ENCODE measurements at places on chromosomes 6 and 20.

DNA sequence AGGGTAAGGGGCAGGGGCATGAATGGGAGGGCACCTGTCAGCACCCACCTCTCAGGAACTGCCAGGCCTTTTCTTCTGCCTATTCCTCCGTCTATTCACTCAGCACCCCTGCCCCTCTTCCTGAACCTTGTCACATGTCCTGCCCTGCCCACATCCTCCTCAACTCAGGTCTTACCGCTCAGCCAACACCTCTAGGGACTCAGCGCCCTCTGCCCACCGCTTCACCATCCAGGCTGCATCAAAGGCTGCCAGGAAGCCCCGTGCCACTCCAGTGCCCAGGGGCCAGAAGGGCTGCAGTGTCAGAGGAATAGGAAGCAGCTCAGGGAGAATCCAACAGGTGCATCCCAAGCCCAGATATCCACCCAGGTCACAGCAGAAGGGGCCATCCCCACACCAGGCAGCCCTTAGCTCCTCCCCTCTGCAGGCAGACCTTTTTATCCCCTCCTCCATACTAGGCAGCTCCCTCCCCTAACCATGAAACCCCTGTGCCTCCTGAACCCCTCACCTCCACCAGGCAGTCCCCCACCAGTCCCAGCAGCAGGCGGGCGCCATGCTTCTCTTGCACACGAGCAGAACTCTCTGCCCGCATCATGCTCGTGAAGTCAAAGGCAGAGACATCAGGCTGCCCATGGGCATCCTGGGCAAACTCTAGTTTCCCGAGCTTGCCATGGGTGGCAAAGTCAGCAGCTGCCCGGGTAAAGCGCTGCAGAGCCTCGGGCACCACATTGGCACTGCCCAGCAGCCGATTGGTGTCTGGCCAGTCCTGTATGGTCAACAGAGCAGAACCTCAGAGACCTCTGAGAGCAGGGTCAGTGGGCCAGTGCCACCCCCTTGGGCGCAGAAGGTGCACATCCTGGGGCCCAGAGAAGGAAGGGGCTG is 5.5 kb downstream of the MICAL1 start:
- no peak for DNase-seq

DNA sequence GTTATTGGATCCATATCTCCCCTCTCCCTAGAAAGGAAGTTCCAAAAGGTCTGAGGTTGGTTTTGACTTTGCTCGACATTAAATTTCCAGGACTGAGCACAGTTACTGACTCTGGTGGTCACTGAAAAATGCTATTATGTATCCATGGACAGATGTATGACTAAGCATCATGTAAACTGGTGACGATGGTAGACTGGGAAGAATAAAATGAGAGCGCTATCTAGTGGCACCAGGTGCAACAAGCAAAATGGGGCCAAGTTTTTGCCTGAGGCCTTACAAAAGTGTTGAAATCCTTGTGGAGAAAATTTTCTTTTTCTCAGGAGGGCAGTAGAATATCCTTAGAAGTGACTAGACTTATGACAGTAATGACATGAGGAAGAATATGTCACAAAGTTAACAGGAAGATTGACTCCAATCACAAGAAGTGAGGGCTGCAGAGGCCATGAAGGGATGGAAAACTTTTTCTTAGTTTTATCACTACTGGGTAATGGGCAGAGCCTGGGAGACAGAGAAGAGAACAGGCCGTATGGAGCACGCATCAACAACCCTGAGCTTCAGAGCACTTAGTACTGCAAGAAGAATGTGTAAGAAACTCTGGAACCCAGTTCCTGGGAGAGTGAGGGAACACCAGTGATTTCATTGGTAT is 88.9 kb upstream of the ELOVL5 start:
- DNase-seq = peak; percentile 63

GRCh38 chr6:7262746-7263518 is 50.1 kb downstream of the SSR1 start:
- DNase-seq = no peak

DNA sequence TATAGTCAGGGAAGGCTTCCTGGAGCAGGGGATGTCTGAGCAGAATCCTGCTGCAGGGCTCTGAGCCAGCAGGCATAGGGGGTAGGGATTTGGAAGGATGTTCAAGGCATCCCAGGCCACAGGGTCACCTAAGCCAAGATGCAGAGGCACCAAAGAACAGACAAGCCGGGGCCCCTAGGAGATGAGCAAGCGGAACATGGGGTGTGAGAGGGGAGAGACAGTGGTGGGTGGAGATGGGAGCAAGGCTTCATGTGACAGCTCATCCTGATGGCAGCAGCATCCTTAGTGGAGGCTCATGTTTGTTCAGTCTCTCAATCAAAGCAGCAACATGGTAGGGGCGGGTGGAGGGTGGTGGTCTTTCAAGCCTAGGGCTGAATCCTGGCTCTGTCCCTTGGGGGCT is 29.8 kb upstream of the TCP11 start:
- no peak for DNase-seq

DNA sequence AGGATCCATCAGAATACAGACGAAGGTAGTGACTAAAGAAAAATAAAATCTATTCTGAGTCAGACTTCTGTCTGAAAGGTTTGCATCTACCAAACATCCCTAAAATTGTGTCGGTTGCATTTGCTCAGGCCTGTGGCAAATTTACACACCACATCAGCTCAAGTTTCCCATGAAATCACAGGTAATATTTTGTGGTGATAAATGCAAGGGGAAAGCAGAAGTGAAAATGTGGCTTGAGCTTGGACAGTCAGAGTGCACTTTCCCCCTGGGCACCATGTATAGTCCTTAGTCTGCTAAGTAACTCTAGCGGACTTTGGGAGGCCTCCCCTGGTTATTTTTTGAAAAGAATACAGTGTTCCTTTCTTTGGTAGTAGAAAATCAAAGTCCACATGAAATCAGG is 159.1 kb downstream of the PKHD1 start:
- DNase-seq = no peak

- DNase-seq = no peak
Measured at GRCh38 chr20:57499676-57500075, 25.3 kb downstream of the CTCFL start.

DNA sequence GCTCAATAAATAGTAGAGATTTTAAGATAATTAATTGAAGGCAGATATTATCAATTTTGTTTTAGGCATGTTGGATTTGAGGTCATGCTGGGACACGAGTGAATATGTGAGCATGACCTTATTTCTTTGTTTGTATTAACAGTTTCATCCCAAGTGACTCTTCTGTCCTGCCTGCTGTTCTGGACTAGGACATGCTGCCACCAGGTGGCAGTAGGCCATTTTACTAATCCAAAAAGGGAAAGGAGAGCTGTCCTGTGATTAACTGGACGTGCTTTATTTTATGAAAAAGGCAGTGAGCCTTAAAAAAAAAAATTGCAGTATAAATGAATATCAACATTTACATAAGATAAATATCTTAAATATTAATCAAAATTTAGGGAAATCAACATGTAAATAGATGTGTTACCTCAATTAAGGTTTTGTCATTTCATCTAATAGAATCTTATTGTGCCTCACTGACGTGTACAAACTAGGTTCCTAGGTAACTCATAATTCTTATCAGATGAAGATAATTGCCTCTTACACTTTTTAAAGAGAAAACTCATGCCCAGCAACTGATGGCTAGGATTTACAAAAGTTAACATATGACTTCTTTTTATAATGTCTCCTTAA is 49.8 kb downstream of the FRK start:
- peak; percentile 29 for DNase-seq

DNA sequence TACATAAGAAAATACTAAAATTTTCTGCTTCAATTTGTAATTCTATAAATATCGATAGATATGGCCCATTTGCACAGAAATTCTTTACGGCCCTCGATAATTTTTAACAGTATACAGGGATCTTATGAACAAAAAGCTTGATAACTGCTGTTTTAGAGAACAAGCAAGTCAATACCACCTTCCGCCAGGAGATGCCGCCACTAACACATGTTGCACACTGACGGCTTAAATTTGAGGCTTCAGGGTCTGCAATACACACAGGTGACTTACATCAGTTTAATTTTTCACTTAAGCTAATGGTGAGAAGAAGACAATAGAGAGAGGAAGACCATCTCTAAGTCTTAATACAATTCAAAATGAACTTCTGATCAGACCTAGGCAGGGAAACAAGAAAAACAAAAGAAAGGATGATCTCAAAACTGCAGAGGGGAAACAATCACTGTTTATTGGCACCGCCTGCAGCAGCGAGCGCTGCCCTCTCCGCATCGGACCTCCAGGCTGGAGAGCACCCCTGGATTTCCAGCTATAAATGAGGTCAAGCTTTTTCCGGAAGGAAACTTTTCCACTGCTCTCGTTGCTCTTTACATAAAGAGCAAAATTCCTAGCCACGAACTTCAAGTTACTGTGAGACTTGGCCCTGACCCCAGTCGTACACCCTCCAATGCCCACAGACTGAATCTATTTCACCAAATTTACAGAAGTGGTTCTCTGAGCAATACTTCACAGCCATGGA is 53.9 kb downstream of the OTOR start:
- peak; percentile 29 for DNase-seq

- DNase-seq = no peak
Measured at GRCh38 chr20:38178065-38178491, 13.0 kb upstream of the TGM2 start.

DNA sequence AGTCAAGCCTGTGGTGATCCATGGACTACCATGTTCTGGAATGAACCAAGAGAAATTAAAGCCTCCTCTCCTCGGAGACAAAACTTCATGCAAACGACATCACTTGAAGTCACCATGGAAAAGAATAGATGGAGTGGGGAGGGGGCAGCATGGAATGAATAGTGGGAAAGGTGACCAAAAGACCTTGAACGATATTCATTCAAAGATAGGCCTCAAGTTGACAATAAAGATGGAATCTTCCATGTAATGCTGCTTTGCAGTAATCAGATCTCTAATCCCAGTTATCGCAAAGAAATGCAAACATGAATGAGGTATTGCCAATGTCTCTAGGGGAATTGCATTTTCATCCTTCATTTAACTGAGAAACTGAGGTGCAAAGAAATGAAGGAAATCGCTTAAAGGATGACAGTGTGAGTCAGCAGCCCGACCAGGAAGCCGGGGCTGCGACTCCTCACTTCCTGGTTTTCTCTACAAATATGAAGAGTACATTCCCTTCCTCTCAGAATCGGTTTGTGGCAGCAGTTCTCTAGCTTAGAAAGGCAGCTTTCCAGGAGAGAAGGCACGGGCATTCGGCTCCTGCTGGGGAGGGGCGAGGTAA is 65.6 kb upstream of the RREB1 start:
- no peak for DNase-seq

DNA sequence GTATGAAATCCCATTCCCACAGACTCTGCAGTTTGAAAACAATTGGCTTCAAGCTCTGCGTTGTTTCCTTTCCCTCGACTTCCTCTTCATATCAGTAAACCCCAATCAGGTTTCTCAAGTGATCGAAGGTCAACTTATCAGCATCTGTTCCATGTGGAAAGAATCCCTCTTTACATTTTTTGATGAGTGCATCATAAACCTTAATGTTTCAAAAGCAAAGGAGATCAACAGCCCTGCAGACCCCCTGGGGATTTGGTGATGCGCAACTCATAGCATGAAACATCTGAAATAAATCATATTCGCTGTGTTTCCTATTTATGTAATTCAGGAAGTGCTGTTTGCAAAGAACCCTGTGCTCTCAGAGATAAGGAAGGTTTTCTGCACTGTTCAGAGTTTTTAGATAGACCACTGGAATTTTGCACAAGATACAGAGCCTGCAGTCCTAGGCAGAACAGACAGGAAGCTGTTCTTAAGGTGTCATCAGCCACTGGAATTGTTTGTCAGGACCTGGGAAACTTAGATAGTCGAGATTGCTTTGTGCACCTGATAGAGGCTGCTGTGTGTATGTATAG is 216.0 kb downstream of the HIVEP2 start:
- no peak for DNase-seq

DNA sequence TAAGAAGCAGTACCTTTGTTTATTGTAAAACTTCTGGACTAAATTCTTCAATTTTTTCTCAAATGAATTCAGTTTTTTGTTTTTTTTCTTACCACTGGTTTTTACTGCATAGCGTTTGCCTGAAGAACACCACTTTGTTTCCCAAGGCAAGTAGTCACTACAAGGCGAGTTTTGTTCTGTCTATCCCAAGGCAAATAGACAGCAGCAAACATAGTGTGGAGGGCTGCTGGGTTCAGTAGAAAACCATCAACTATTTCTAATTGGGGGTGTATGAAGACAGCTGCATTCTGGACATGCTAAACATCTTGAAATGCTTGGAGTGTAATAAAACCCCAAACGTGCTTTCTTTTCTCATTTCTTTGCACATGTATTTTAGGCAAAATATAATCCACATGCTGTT is 197.4 kb downstream of the ESR1 start:
- no peak for DNase-seq

- DNase-seq = no peak
Measured at GRCh38 chr6:129517288-129517687, 192.7 kb downstream of the ARHGAP18 start.

DNA sequence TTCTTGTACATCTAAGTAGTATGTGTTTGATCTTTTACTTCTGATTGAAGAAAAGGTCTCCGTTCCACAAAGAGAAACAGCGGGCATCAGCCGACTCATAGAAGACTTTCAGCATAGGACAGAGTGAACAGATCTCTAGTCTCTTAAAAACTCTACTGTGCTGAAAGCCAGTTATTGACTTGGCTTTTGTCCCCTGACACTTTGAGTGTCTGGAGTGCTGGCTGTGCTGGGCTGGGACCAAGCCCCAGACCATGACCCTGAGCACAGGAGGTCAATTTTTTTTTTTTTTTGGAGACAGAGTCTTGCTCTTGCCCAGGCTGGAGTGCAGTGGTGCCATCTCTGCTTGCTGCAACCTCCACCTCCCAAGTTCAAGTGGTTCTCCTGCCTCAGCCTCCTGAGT is 27.8 kb downstream of the MYBL2 start:
- DNase-seq = no peak

- DNase-seq = no peak
Measured at GRCh38 chr20:11271319-11271718, 597.5 kb upstream of the JAG1 start.

DNA sequence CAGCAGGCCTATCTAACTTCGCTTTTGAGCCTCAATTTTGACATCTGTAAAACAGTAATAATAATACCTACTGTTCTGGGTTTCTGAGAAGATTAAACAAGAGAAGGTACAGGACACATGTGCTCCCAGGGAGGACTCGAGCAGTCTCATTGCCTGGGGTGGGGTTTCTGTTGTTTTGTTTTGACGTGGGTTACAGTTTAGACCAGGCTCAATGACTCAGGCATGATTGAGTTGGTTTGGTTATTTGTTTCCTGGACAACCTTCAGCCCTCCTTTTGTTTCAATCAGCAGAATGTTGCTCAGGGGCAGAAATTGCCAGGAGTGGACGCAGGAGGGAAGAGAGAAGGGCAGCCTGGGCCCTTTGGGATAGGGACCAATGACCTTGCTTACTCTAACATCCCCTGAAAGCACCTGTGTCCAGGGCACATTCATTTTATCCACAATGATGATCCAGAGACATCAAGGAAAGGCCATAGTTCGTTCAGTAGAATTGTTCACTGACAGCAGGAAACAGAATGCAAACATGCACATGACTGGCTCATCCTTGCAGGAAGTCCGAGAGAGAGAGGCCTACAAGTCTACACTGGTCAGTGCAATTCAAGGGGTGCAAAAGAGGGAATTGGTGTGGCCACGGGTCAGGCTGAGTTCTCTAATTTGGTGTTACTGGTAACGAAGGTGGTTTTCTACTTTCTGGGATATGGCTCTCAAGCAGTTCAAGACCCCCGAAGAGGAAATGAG is 74.5 kb upstream of the MRPS10 start:
- peak; percentile 65 for DNase-seq

GRCh38 chr6:53411451-53411850 is 62.7 kb upstream of the ELOVL5 start:
- DNase-seq = no peak

- DNase-seq = no peak
Measured at GRCh38 chr20:56924292-56925081, 295.4 kb downstream of the TFAP2C start.

GRCh38 chr6:84362193-84362821 is 134.9 kb upstream of the CEP162 start:
- no peak for DNase-seq
